ENCODE measurements at places on chromosomes 7 and 10.

DNA sequence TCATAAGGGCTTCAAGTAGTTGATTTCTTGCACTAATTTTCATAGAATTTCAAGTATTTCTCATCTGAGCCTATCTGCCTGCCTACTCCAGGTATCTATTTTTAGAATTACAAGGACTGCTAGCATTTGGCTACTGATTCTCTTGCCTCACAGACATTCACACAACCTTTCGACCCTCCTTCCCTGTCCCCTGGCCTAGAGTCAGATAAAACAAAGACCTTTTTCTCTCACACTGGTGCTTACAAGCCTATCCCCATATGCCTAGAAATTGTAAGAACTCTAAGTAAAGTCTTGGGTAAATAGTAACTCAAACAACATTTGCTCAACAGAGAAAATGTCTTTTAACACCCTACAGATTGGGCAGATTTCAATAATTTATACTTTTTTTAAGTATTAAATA is 6.3 kb downstream of the GPAM start:
- no peak for DNase-seq

- no peak for DNase-seq
These were observed 20.4 kb upstream of the ECHDC3 start for GRCh38 chr10:11721806-11722205.

- DNase-seq = no peak
These were observed 13.0 kb downstream of the ANTXRL start for GRCh38 chr10:46299536-46300369.

GRCh38 chr7:108079648-108080591 is 50.2 kb downstream of the LAMB4 start:
- DNase-seq = no peak

GRCh38 chr10:130409331-130409730 is 273.1 kb downstream of the GLRX3 start:
- DNase-seq = no peak

DNA sequence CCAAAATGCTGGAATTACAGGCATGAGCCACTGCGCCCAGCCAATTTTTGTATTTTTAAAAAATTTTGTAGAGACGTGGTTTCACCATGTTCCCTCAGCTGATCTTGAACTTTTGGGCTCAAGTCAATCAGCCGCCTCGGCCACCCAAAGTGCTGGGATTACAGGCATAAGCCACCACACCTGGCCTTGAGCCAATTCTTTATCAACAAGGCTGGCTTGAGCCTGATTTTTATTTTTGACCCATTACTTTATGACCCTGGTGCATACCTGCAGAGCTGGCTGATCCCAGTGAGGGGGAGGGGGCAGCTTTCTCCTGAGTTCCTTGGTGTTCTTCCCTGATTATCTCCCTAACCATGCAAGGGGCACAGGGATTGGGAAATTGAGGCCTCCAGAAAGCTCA is 15.8 kb upstream of the CPA1 start:
- DNase-seq = no peak

DNA sequence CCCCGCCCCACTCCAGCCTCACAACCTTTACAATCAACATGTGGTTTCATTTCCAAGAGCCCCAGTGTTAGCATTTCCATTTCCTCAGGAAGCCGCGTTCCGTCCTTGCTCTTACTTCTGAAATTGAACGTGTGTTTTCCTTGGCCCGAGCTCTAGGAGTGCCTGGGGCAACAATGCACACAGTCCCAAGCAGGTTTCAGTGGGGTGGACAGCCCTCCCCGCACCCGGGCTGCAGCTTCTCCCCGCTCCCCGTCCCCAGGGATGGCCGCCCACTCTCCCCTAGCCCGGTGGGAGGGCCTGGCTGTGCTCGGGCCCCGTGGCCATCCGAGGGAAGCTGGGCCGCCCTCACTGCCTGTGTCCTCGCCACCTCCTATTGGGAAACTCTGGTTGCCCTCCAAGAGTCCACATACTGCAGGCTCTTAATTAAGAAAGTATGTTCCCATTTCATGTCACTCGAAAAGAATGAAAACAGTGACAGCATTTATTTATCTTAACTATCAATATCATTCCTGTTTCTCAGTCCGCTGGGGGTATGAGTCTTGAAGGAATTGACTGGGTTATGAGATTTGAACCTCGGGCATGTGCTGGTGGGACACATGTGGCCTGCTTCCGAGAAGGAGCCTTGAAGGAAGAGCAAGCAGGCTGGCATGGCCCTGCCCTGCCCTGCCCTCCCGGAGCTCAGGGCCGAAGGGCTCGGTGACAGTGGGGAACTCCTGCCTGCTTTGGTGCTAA is 163.8 kb downstream of the GRK5 start:
- no peak for DNase-seq

- no peak for DNase-seq
These were observed 179.5 kb downstream of the REEP3 start for GRCh38 chr10:63700631-63701156.

GRCh38 chr7:88217675-88218428 is 2.0 kb downstream of the SRI start:
- no peak for DNase-seq

GRCh38 chr7:130154131-130154500 is 51.1 kb downstream of the TMEM209 start:
- DNase-seq = no peak

- DNase-seq = no peak
These were observed 9.4 kb downstream of the KIF20B start for GRCh38 chr10:89710753-89711152.

GRCh38 chr7:83849131-83849530 is 200.2 kb upstream of the SEMA3E start:
- no peak for DNase-seq
